Memory B cell (primary cell): ENCODE measurements at places on chromosomes 12 and 14.

- peak; percentile 91 for DNase-seq
These were observed 39.1 kb upstream of the INF2 start for GRCh38 chr14:104650057-104650980.

- no peak for DNase-seq
These were observed 32.8 kb downstream of the TSHR start for GRCh38 chr14:80988192-80988591.

- DNase-seq: no peak
These were observed 38.9 kb downstream of the DNAI7 start for GRCh38 chr12:25156061-25156460.

DNA sequence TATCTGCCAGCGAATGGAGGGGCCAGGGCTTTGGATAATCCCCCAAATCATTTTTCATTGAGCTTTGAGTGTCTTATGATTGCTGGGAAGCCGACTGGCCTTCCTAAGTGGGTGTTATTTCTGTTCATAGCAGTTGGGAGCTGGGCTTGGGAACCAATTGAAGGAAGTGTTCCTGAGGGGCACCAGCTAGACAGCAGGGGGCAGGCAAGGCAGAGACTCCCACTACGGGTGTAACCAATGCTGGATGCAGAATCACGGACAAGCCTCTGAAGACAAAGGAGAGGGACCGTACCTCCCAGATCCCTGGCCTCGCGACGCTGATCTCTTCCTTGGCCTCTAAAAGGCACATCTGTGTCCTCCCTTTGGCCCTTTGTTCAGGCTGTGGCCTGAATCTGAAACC is 149.0 kb upstream of the PRMT8 start:
- DNase-seq: no peak

DNA sequence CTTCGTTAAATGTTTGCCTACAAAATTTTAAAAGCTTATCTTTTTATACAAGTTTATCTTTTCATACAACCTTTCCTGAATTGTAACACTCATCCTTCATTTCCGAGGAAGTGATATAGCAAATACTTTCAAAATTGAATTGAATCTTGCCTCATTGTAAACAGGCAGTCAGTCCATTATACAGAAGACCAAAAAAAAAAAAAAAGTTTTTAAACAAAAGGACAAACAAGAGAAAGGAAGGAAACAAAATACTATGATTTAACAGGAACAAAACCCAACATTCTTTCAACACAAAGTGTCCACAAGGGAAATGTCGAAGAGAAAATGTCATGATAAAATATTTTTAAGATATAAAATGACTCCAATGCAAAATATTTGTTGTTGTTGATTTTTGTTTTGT is 8.5 kb downstream of the ATF7 start:
- no peak for DNase-seq

GRCh38 chr12:89709995-89710872 is 1.6 kb upstream of the ATP2B1 start:
- no peak for DNase-seq

DNA sequence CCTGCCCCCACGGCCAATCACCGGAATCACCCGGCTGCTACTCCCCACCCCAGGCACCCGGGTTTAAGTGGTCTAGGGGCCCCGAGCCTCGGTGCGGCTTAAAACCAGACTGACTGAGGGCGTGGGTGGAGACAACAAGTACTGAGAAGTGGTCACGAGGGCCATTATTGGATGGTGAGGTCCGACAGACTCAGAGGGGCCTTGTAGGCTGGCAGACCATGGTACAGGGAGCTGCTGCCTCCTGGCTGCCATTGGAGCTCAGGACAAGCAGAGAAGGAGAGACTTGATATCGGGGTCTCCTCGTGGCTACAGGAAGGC is 54.1 kb downstream of the FBRSL1 start:
- no peak for DNase-seq

GRCh38 chr14:48792376-48793024 is 793.7 kb downstream of the RPS29 start:
- no peak for DNase-seq

GRCh38 chr12:11725686-11726085 is 76.2 kb downstream of the ETV6 start:
- DNase-seq: no peak

DNA sequence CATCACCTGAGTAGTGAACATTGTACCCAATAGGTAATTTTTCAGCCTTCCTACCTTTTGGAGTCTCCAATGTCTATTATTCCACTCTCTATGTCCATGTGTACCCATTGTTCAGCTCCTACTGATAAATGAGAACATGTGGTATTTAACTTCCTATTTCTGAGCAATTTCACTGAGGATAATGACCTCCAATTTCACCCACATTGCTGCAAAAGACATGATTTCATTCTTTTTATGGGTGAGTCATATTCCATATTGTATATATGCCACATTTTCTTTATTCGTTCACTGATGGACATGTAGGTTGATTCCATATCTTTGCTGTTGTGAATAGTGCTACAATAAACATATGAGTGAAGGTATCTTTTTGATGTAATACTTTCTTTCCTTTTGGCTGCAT is 16.4 kb upstream of the BTG1 start:
- DNase-seq: no peak

DNA sequence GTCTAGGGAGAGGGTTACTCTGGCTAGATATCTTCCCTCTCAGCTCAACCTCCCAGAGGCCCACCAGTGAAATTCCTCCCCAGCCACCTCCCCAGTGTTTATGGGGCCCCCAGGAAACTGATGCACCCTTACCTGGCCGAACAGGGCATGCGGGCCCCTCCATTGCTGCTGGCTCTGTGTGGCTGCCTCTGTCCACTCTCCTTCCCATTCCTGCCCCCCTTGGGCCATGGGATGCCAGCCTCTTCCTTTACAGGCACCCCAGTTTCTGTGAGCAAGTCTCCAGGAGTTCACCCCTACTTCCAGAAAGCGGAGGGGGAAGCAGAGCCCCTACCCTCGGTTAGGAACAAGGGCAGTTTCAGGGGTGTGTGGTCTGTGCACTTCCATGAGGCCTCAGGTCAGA is 19.4 kb upstream of the ZDHHC22 start:
- no peak for DNase-seq
